Mucosa of gallbladder (tissue), 1 donor: ENCODE measurements at places on chromosomes 2 and 18.

DNA sequence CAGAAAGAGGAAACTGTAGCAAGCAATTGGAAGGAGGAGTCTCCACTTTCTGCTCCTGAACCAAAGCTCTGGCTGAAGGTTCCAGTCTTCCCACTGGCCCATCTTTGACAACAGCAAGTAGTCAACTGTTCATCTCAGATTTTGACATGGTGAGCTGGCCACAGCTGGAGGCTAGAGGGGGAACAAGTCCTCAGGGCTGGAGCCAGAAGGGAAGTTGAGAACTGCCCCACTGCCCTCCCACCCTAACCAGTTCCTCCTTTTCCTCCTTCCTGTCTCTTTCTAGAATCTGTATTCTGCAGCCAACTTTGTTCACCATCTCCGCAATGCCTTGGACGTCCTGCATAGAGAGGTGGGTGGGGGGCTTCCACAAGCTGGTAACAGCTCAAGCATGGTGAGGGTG lies 105.8 kb downstream of the PLB1 start:
- DNase-seq: no peak

DNA sequence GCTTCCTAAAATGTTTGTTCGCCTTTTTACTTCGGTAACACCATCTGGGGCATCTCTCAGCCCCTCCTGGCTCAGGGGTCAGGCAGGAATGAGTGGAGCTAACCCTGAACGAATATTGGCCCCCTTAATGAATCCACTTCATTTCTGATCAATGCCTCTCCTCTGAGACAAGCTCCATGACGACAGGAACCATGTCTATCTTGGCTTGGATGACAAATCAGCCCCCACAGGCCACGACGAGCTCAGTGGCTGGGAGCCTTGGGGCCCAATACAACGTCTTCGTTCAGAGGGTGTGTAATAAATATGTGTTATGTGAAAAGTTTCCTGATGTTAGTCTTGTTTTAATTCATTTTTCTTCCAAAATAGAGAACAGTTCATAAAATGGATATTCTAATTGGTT lies 133.0 kb downstream of the COL6A3 start:
- DNase-seq: no peak

DNA sequence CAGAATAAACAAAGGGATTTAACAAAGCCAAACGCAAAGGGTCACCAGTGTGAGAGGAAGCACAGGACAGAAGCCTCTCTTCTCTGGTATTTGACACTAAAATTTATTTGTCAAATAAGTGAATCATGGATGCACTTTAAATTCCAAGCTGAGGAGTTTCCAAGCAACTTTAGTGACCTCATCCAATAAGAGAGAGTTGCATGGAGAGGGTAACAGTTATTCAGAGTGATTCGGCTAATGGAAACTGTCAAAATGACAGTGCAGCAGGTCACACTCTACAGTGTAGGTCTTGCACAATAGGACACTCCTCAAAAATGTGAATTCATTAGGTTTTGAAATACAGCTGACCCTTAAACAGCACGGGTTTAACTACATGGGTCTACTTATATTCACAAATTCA lies 103.9 kb upstream of the ACVR1C start:
- no peak for DNase-seq

DNA sequence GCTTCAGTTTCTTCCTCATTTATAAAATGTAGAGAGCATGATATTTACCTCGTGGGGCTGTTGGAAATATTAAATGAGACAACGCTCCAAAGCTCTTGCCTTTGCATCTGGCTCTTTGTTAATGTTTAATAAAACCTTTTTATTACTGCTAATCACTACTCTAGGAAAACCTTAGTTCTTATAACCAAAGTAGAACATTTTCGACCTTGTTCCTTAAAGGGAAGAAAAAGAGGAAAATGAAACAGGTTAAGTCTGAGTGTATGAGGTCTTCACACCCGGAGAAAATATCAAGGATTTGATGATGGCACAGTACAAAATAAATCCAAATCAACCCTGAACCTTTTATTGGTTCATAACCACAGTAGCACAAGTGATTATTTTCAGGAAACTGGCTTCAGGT lies 86.6 kb upstream of the BCL2L11 start:
- no peak for DNase-seq

GRCh38 chr2:14702258-14702657 lies 69.7 kb downstream of the LRATD1 start:
- no peak for DNase-seq

DNA sequence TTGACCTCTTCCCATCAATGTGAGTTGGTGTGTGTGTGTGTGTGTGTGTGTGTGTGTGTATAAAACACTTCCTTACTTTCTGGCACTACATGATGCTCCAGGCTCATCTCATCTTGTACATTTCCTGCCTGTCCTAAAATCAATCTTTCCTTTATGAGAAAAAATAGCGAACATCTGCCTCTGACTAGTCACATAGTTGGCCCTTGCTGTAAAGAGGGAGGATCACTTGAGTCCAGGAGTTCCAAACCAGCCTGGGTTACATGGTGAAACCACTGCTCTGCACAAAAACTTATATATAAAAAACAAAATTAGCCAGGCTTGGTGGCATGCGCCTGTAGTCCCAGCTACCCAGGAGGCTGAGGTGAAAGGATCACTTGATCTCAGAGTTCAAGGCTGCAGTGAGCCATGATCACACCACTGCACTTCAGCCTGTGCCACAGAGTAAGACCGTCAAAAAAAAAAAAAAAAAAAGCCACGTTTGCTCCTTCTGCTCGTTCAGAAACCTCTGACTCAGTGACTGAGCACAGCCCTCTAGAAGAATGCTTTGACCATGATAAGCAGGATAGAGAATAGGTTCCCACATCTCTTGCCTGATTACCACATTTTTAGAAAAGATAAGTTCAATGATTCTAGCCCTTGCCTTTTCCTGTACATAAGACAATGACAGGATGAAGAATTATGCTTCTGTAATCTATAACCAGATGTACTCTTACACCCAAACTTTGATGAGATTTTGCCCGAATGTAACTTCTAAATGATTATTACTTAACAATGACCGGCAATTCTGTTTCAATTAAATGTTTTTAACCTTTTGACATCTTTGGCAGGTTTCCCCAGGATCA lies 45.2 kb upstream of the ST3GAL5 start:
- DNase-seq: no peak

DNA sequence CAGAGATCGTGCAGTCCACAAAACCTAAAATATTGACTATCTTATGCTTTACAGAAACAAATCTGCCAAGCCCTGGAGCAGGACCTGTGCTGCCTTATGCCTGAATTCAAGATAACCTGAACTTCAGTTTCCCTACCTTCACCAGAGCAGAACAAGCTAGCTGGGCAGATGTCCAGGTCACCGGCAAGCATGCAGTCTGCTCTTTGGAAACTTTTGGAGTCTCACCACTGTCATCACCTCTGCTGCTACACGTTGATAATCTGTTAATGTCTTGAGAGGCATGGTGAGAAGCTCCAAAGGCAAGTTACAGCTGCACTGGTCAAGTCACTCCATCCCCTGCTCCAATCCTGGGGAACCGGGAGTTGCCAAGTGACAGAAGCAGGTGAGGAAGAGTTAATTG lies 354.2 kb downstream of the RBM43 start:
- DNase-seq: no peak

GRCh38 chr2:65487404-65487803 lies 55.0 kb upstream of the SPRED2 start:
- no peak for DNase-seq

DNA sequence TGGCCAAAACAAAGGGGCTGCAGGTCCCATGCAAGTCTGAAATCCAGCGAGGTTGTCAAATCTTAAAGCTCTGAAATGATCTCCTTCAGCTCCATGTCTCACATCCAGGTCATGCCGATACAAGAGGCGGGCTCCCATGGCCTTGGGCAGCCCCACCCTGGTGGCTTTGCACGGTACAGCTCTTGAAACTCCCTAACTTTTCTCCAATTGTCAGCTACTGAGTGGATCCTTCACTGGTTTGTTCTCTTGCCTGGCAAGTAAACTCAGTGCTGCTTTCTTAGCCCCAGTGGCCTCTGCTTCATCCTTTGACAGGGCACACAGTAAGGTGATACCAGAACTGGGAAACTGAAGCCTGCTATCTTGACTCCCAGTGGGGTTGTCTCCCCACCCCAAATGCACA lies 26.3 kb downstream of the SERPINB13 start:
- no peak for DNase-seq

DNA sequence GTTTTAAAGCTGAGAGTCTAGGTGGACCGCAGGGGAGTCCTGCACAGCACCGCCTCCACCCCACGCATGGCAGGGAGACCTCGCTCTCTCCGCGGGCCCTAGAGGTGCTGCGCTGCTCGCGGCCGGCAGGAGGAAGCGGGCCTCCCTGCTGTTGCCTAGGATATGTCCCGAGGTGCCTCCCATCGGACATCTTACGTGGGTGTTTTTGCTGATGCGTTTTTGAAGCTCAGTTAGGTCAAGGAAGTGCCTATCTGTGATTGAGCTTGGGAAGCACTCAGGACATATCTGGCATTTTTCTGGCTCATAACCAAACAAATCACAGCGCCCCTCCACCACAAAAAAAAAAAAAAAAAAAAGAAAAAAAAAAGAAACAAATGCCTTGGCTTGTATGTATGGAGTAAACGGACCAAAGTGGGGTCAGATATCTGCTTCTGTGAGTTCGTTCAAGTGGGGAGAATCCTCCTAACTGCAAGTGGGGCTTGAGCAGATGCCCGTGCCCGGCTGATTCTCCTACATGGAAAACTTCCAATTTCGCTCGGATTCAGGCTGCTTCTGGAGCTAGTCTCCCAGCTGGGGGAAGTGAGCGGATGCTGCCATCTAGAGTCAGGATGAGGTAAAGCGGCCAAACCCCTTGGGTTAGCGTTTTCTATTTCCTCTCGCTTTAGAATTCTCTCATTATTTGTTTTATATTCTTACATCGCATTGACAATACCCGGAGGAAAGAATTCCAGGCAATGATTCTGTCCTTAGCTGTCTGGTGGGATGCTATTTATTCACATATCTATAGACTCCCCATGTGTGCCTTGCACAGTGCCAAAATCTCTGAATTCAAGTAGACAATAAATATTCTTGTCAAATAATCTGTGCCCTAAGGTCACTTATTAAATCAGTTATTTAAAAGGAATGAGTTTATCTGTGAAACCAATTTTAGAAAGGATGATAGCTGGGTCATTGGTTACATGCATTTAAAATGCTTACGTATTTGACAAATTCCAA lies 95.3 kb downstream of the CD8B2 start:
- peak; percentile 80 for DNase-seq

GRCh38 chr18:3923750-3924149 lies 473.8 kb downstream of the TGIF1 start:
- DNase-seq: no peak

- no peak for DNase-seq
These were observed 256.9 kb downstream of the DCC start for GRCh38 chr18:52596748-52597435.

- no peak for DNase-seq
These were observed 124.9 kb downstream of the RDH14 start for GRCh38 chr2:18435426-18436037.

GRCh38 chr18:62525608-62526007 lies 2.8 kb downstream of the ZCCHC2 start:
- DNase-seq: no peak

- DNase-seq: no peak
These were observed 14.8 kb upstream of the CXCR4 start for GRCh38 chr2:136132825-136133155.
